Astrocyte of the spinal cord (primary cell): ENCODE measurements at places on chromosomes 16 and 17.

DNA sequence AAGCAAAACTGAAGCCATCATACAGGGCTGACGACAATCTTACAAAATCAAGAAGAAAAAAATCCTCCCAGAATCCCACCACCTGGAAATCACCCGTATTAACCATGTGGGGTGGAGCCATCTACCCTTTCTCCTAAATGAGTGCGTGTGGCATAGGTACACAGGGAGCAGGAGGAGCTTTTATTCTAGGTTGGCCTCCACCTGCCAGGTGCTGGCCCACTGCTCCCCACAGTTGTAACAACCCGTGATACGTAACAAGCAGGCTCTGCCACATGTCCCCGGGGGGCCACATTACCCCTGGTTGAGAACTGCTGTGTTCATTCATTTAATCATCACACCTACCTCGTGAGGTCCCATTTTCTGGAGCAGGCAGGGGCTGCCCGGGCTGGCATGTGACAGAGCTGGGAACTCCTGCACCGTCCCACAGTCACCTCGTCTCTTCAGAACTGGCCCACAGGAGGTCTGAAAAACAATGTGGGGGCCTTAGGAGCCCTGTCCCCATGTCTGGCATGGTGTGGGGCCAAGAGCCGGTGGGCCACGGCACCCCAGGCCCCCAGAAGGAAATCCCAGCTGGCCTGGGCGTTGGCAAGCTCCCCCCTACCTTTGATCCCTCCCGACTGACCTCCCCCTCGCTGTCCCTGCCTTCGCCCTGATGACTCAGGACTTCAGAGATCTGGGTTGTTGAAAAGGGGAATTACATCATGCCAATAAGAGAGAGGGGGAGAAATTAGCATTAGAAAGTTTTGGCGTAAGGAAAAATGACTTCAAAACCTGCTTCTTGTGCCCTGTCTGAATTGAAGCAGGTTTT is 12.9 kb downstream of the CMIP start:
- peak; percentile 70 for DNase-seq

- DNase-seq: no peak
Measured at GRCh38 chr16:31461921-31462804, 2.9 kb downstream of the ARMC5 start.

- DNase-seq: no peak
Measured at GRCh38 chr17:50557630-50558029, 2.9 kb upstream of the CACNA1G start.

GRCh38 chr16:56257239-56257638 is 66.0 kb downstream of the GNAO1 start:
- no peak for DNase-seq

GRCh38 chr17:76296186-76296585 is 11.9 kb downstream of the QRICH2 start:
- no peak for DNase-seq

- no peak for DNase-seq
Measured at GRCh38 chr16:35314298-35314697, 1854.9 kb downstream of the TP53TG3F start.

- no peak for DNase-seq
Measured at GRCh38 chr17:80596760-80597608, 52.3 kb downstream of the RPTOR start.

- no peak for DNase-seq
Measured at GRCh38 chr17:38327936-38328335, 15.8 kb downstream of the GPR179 start.

- no peak for DNase-seq
Measured at GRCh38 chr16:88471575-88471974, 18.5 kb downstream of the ZFPM1 start.

DNA sequence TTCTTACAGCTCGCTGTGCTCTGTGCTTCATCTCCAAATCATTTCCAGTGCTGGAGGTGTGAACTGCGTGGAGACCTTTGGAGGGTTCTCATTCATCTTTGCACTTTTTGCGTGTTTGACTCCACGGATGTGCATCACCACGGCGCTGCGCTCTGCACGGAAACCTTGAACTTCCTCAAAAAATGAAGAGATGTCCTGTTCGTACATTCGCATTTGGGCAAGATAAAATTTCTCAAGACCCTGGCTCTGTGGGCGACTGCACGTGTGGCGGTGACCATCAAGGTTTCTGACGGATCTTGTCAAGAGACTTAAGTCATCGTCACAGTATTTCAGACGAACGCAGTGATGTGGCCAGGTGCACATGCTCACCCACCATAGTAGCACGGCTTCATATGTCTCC is 10.3 kb upstream of the PVALEF start:
- no peak for DNase-seq

GRCh38 chr17:45680360-45680759 is 103.8 kb upstream of the CRHR1 start:
- DNase-seq: no peak

- peak; percentile 39 for DNase-seq
Measured at GRCh38 chr17:72187556-72187955, 66.7 kb downstream of the SOX9 start.

GRCh38 chr16:67417333-67418061 is 1.2 kb upstream of the ZDHHC1 start:
- DNase-seq: no peak

GRCh38 chr16:85988723-85989313 is 89.9 kb downstream of the IRF8 start:
- no peak for DNase-seq

DNA sequence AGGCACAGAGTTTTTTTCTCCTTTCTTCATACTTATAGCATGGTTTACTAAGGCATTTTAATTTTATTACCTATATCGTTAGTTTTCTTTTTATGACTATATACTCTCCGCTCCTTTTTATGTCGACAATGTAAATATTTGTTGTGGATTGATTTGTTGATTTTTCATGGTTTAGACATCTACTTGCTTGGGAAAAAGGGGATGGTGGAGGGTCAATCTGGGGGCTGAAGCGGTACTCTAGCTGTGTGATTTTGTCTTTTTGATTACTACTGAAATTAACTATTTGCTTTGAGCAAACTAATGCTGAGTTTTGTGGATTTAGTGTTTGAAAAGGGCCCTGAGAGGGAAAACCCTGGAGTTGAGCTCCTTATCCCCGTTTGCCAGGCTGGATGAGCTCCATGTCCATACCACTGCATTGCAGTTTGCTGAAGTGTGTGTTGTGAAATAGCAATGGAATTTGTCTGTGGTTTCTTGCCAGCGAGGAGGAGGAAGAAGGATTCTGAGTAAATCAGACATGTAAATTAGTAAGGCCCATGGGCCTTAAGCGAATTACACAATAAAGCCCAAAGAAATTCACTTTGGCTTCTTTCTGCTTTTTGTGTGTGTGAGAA is 72.0 kb downstream of the FTO start:
- peak; percentile 90 for DNase-seq

DNA sequence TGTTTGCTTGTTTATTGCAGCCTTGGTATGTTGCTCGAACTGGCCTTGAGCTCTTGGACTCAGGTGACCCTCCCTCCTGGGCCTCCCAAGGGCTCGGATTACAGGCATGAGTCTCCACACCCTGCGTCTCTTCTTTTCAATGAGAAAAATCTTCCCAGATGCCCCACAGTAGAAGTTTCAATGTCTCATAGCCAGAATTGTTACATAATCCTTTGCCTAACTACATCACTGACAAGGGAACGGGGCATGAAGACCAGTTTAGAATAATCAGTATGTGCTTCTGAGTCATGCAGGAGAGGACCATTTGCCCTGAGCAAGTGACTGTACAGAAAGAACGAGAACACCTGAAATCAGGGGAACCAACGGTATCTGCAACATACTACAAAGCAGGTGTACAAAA is 61.9 kb upstream of the RBBP6 start:
- no peak for DNase-seq

- no peak for DNase-seq
Measured at GRCh38 chr16:10619271-10619849, 39.0 kb upstream of the EMP2 start.

DNA sequence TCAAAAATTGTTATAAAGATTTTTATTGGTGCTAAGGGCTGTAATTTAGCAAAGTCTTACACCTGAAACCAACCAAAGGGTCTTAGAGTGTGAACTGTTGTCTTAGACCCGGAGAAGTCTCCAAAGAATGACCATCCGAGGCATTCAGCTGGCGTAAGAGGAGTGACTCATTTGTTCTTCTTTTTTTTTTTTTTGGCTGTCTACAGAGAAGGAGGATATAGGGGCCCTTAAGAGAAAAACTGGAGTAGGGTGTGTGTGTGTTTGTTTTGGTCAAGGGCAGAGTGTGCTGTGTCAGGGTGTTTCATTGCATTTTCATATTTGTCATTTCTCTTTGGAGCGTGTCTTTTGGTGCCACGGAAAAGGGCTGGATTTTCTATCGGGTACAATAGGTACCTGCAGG is 508.0 kb downstream of the WWOX start:
- peak; percentile 0 for DNase-seq

GRCh38 chr16:12590963-12591362 is 212.7 kb downstream of the CPPED1 start:
- no peak for DNase-seq

- DNase-seq: no peak
Measured at GRCh38 chr17:28509789-28510188, 3.6 kb downstream of the FOXN1 start.

GRCh38 chr17:7225711-7226331 is 6.1 kb downstream of the ACADVL start:
- DNase-seq: no peak

DNA sequence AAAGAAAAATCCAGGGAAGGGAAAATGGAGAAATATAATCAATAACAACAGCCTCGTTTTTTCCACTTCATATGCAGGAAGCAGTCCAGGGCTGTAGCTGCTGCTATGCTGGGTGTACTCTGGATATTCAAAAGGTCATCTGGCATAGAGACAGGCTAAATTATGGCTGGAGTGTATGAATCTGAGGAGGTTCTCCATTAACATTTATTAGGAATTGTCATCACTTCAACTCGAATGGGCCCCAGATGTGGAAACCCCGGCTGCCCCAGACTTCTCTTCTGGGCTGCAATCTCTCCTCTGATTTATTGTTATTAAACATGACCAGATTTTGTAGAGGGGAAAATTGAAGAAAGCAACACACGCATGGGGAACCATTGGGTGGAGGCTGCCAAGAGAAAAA is 33.5 kb upstream of the SKAP1 start:
- DNase-seq: no peak

DNA sequence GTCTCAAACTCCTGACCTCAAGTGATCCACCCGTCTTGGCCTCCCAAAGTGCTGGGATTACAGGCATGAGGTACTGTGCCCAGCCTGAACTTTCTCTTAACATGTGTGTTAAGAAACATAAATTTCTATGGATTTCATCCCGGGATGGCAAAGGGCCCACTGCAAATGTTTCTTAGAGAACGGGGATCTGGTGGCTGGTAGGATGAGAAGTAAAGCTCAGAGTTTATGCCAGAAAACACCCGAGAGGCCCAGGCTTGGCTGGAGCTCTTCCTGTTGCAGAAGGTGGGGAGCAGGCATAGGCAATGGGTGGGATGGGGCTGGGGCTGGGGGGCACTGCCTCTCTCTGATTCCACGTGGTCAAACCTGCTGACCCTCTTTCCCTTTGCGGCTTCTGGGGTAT is 5.6 kb upstream of the CARHSP1 start:
- DNase-seq: no peak

GRCh38 chr17:57560319-57560705 is 184.8 kb downstream of the CCDC182 start:
- no peak for DNase-seq

DNA sequence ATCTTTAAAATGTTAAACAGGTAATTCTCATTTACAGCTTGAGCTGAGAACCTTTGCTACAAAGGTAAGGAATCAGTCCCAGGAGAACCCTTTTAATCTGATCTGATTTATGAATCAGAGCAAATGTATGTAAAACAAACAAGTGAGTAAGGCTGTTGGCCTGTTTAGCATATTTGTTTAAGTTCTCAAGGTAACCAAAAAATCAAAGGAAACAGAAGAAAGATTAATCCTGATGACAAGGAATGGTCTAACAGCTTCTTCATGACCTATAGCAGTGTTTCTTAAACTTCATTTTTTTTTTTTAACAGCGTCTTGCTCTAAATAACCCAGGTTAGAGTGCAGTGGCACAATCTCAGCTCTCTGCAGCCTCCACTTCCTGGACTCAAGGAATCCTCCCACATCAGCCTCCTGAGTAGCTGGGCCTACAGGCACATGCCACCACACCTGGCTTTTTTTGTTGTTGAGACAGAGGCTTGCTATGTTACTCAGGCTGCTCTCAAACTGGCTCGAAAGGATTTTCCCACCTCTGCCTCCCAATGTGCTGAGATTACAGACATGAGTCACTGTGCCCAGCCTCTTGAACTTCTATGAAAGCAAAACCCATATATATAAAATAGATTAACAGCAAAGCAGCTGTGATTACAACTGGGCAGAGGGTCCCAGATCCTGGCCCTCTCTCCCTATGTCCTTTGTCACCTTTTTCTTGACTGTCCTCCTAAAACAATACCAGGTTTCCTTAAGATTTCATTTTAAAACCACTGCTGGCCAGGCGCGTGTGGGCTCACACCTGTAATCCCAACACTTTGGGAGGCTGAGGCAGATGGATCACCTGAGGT is 5.1 kb upstream of the JPT1 start:
- DNase-seq: peak; percentile 64

GRCh38 chr17:74196541-74197317 is 6.7 kb upstream of the RPL38 start:
- no peak for DNase-seq

- peak; percentile 91 for DNase-seq
Measured at GRCh38 chr16:22397464-22397863, 23.0 kb upstream of the CDR2 start.

DNA sequence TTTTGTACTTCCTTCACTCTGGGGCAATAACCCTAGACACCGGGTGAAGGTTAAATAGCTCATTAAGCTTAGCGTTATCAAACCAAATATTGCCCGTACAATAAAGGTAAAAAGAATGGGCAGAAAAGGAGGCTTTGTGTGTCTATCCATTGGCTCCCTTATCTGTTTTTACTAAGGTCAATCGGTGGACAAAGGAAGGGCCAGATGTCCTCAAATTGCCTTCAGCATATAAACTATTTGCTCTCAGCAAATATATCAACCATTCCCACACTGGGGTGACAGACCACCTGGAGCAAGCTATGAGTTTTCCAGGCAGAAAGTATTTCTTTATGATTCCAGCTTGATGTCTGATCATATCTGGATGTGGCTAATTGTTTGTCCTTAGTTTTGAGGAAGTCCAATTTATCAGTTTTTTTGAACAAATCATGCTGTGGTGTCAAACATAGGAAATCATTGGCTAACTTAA is 25.3 kb upstream of the WIPI1 start:
- no peak for DNase-seq

GRCh38 chr16:87657621-87658192 is 55.4 kb downstream of the JPH3 start:
- no peak for DNase-seq

DNA sequence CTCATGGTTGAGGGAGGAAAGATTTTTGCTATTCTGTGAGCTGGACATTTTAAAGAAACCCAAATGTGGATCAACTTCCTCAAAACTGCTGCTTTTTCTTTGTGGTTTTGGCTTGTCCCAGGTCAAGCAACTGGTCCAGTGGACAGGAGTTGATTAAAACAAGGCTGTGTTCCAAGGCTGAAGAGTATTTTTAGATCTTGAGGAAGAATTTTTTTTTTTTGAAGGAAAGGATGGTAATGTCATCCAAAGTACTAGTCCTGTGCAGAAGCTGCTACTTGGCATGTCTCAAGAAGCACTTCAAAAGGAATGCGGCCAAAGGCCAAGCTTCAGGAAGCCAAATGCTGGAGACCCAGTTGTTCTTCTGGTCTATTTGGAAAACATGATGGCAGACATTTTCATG is 8.0 kb upstream of the MYH2 start:
- DNase-seq: no peak
